ENCODE measurements at places on chromosomes 1 and 21.

DNA sequence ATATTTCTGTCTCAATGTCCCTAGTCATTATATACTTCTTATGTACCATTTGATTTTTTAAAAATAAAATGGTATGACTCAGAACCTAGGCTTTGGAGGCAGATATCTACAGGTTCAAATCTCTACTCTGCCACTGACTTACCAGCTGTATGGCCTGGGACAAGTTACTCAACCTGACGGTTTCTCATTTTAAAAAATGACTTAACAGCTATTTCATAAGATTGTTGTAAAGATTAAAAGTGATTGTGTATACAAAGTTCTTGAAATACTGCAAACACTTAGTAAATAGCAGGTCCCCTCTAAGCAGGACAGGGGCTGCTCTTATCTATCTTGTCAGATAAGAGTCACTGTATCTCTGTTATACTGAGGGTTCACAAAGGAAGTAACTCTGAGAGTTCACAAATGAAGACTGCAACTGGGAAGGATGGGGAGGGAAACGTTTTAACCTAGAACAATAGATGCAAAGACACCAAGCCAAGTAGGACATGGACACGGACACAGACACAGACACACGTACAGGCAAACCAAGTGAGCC lies 2.6 kb downstream of the BCAR3 start:
- DNase-seq = no peak

DNA sequence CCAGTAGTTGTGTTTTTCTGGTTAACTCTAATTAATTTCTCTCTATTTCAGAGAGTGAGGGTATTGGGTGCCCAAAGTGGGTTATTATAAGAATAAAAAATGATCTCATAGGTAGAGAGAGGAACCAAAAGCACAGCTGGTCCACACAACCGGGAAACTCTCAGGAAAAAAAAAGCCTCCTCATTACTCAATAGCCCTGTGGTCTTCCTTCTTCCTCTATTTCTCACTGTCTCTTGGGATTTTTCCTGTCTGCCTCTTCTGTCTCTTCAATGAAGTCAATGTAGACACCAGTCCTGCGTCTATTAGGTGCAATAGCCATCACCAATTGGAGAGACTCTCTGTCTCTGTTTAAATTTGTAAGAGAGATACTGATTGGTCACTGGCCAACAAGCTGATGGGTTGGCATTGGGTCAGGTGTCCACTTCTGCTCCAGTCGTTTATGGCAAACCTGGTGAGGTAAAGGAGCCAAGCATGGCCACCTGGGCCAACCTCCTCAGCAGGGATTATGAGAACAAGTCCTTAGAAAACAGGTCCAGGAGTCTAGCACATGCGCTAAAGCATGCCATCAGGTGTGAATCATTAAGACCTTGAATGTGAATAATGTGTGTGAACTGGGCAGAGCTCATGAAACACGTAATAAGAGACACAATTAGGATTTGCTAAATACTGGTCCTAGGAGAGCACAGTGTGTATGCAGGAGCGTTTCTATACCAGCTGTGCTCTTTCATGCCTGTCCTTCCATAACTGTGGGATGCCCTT lies 443.0 kb upstream of the RUNX1 start:
- no peak for DNase-seq

DNA sequence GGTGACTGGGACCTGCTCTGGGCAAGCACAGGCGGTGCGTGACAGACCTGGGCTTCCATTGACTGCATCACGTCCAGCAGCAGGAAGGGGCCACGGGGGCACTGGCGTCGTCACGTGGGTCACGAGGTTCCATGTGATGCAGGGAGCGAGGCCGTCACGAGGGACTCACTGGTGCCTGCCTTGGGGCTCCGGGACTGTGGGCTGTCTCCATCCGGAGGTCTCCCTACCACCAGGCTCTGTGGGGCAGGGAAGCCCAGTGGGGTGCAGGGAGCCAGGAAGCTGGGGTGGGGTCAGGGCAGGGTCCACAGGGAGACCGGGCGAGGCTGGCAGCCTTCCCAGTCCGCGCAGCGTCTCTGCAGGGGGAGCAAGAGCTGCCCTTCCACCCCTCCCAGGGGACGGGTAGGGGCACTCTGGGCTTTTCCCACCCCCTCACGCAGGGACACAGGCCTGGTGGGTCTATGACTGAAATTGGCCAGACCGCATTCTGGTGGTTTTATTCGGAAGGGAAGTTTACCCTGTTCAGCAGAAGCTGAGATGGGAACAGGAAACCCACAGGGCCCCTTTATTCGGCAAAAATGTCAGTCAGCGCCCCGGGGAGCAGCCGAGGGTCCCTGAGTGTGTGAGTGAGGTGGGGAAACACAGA lies 416 bp upstream of the TNFRSF14 start:
- DNase-seq = no peak

DNA sequence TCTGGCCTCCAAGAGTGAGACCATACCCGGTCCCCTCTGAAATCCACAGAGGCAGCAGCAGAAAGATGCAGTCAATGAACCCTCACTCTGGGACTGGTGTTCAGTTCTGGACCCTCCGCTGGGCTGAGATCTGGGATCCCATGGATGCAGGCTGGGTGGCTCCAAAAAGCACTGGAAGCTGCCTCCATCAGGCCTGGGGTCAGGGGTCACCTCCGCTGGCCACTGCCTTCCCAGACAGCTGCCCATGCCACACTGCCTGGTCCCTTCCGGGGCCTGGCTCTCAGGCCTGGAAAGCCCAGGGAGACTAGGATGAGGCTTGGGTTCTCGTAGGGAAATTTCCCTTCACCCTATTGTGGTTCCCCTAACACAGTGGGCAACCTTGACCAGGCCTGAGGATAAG lies 21.4 kb upstream of the PADI4 start:
- DNase-seq = no peak

DNA sequence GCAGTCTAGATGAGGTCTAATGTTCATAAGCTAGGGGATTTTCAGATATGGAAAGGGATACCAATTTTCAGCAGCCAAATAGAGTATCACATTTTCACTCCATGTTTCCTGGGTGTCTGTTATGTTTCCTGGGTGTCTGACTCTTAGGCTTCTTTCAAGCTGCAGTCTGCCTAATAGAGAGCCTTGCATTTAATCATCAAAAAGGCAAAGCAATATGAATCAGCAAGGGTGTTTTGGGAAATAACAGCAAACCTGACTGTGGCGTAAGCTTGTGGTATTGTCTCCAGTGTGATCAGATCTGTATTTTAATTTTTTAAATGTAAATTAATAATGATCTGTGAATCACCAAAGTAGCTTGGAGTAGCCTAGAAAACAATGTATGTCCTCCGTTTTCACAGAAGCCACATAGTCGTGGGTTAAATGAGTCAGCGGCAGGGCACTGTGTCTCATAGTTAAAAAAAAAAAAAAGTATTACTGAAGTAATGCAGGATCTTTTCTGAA lies 10.4 kb downstream of the LGALS8 start:
- peak; percentile 45 for DNase-seq

GRCh38 chr1:145730467-145730866 lies 11.2 kb downstream of the CD160 start:
- DNase-seq = no peak

- no peak for DNase-seq
Observed at GRCh38 chr1:55313903-55314302, 98.7 kb upstream of the USP24 start.

GRCh38 chr1:82994616-82995263 lies 1004.2 kb downstream of the TTLL7 start:
- DNase-seq = no peak

GRCh38 chr1:98417820-98418219 lies 243.7 kb upstream of the SNX7 start:
- DNase-seq = no peak

Data from non-pigmented ciliary epithelial cell (primary cell).